ENCODE measurements at places on chromosomes 1 and 21. TPM values are rescaled to one million over a fixed set of nuclear protein-coding genes. Genes with fewer than 3 reads are reported as not detected.

NBPF10 gene
- 2.3 TPM for total RNA-seq

NOTCH2NLA gene
- total RNA-seq: 39.6 TPM

RASSF5 gene
- total RNA-seq: 11.6 TPM

ZFP69 gene
- 1.9 TPM for total RNA-seq

LRRC7 gene
- 0.12 TPM for total RNA-seq

CFAP57 gene
- 0.12 TPM for total RNA-seq

ASPM gene
- 0.25 TPM for total RNA-seq

CYP4Z1 gene
- 2.5 TPM for total RNA-seq

SLAMF1 gene
- 1.5 TPM for total RNA-seq

TNFRSF4 gene
- total RNA-seq: 9.0 TPM

RBBP4 gene
- total RNA-seq: 85.4 TPM

AMY2B gene
- total RNA-seq: 26.3 TPM

OR2T33 gene
- total RNA-seq: not detected

LCE1A gene
- total RNA-seq: not detected

SPATA1 gene
- 0.31 TPM for total RNA-seq

TMEM240 gene
- total RNA-seq: 2.6 TPM

ERG gene
- 10.7 TPM for total RNA-seq

DNA sequence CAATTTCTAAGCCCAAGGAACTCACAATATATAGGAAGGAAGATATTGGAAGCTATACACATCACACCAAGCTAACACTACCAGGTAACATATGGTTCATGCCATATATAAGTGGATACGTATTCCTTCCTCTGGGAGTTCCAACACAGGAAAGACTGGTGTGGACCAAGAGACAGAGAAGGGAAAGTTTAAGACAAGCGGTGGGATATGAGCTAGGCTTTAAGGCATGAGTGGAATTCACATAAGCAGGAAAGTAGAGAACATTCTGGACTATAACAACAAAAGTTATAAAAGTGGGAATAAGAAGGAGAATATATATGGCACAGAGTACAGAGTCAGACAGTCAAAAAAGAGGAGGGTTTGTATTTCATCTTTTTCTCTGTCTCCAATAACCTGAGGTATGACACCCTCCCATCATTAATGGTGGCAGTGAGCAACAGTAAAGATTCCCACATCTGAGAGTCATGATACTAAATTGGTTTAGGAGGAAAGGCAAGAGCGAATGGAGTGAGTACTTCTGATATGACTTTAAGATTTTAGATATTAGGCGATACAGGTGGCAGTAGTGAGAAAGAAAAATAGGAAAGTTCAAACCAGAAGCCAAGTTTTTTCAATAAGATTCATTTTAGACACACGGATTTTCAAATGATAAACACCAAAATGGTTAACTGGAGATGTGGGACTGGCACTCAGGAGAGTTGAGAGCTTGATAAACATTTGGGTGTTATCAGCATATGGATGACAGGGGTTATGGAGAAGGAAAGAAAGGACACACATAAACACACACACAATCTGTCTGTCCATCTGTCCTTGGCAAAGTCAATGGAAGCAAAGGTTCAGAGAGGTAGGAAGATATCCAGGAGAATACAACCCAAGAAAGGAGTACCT lies 87.4 kb upstream of the TTC39A start:
- no peak for DNase-seq

GRCh38 chr21:41663805-41664788 lies 102.8 kb downstream of the RIPK4 start:
- DNase-seq: no peak

- no peak for DNase-seq
Measured at GRCh38 chr1:180539136-180539535, 19.6 kb upstream of the OVAAL start.

DNA sequence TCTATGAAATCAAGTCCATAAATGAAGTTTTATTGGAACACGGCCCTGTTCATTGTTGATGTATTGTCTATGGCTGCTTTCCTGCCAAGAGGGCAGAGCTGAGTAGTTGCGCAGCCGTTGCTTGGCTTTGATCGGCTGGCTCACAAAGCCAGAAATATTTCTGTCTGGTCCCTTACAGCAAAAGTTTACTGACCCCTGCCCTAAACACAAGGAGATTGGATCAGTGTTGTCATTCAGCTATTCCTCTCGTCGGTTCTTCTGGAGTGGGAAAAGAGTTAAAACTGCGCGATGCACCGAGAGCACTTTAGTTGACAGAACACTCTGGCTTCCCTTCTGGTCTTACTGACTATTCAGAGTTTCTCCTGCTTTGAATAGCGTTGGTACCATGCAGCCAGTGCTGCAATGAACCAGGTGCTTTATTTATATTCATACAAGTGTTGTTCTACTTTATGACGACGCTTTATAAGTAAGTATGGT lies 868 bp downstream of the ZBTB40 start:
- DNase-seq: no peak

GRCh38 chr1:247401310-247402119 lies 14.5 kb upstream of the NLRP3 start:
- DNase-seq: no peak

DNA sequence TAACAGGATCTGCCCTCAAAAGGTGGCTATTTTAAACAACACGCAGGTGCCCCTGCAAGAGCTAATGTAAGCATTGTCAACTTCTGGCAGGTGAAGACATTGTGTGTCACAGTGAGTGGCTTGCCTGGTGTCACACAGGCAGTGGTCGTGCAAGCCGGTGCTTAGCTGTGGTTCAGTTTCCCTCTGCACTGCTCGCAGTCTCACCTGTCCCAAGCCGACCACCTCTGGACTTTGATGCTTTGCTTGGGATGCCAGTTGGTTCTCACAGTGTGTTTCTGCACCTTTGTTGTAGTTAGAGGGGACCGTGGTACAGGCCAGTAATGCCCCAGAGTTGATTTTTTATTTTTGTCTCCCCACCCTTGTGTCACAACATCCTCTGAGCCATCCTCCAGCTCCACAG lies 85.2 kb downstream of the UCK2 start:
- no peak for DNase-seq

DNA sequence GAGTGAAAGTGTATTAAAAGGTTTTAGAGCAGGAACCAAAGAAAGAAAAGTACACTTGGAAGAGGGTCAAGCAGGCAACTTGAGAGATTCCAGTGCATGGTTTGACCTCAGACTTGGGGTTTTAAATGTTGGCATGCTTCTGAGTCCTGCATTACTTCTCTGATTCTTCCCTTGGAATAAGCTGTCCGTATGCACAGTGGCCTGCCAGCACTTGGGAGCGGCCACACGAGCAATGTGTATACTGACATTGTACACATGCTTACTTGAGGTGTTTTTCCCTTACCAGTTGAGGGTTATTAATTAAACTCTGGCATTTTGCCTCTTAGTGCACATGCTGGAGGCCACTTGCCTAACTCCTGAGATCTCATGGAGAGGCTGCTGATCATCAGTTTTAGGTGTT lies 786.6 kb upstream of the RGS18 start:
- no peak for DNase-seq

- DNase-seq: no peak
Measured at GRCh38 chr1:48966583-48966982, 189.9 kb upstream of the BEND5 start.

- no peak for DNase-seq
Measured at GRCh38 chr1:203456577-203456976, 19.0 kb upstream of the PRELP start.

DNA sequence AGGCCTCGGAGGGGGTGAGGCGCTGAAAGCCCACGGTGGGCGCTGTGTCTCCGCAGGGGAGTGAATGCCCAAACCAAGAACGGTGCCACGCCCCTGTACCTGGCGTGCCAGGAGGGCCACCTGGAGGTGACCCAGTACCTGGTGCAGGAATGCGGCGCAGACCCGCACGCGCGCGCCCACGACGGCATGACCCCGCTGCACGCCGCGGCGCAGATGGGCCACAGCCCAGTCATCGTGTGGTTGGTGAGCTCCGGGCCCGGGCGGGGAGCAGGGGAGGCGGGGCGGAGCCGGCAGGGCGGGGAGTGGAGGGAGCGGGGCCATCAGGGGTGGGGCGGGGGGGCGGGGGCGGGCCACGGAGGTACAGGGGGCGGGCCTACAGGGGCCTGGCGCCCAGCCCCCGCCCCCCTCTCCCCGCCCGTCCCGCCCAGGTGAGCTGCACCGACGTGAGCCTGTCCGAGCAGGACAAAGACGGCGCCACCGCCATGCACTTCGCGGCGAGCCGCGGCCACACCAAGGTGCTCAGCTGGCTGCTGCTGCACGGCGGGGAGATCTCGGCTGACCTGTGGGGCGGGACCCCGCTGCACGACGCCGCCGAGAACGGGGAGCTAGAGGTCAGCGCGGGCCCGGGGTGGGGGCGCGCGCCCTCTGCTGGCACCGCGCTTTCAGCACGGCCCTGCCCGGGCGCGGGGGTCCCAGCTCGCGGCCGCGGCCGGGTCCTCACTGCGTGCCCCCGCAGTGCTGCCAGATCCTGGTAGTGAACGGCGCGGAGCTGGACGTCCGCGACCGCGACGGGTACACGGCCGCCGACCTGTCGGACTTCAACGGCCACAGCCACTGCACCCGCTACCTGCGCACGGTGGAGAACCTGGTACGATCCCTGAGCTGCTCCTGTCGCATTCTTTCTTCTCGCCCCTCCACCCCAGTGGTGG lies 15.9 kb downstream of the ESPN start:
- DNase-seq: no peak

GRCh38 chr21:22120616-22121266 lies 1122.5 kb downstream of the NCAM2 start:
- no peak for DNase-seq

GRCh38 chr1:180617774-180618395 lies 13.9 kb upstream of the XPR1 start:
- no peak for DNase-seq

DNA sequence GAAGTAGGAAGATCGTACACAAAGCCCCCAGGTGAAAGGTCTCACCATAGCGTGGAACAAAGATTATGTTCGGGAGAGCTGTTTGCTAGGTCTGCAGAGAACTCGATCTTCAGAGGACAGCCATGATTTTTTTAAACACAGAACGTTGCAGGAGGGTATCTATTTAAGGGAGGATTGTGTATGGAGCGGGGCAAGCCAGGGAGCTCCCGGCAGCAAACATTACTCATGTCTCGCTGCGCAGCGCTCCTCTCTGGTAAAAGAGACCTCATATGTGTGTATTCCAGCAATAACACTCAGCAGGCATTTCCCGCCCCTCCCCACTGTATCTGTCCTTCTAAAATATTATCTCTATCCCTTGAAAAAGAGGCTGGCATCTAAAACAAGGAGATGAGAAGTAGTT lies 2.7 kb downstream of the GLIS1 start:
- DNase-seq: no peak

DNA sequence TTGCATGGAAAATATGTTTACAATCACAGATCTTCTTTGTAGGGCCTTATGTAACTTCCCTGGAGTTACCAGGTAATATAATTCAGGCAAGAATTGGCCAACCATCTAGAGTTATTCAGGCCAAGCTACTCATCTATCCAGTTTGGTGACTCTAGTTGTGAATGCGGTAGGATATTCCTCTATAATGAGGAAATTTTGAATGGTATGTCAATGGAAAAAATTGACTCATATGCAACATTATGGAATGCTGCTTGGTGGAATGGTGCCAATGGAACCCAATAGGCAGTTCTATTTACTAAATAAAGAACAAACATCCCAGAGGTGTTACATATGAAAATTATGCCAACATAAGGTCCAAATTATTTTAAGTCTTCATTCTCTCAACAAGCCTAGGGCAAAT lies 5.6 kb upstream of the TNFSF18 start:
- no peak for DNase-seq

DNA sequence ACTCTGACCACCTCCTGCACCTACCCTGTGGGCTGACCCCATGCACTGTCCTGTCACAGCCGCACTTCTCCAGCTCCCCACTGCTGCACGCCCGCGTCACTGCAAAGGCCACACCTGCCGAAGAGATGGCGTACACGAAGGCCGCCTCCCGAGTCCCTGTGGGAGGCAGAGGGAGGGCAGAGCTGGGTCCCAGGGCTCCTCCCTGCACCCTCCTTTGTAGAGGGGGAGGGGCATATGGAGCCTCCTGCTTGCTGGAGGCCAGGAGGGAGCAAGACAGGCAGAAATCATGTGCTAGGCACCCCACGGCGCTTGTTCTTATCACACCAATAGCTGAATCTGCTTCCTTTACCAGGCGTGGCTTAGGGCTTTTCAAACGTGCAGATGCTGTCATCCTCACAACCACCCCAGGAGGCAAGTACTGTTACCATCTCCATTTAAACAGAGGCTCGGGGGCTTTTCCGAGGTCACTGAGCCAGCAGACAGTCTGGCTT lies 21.4 kb downstream of the WNT4 start:
- DNase-seq: no peak

DNA sequence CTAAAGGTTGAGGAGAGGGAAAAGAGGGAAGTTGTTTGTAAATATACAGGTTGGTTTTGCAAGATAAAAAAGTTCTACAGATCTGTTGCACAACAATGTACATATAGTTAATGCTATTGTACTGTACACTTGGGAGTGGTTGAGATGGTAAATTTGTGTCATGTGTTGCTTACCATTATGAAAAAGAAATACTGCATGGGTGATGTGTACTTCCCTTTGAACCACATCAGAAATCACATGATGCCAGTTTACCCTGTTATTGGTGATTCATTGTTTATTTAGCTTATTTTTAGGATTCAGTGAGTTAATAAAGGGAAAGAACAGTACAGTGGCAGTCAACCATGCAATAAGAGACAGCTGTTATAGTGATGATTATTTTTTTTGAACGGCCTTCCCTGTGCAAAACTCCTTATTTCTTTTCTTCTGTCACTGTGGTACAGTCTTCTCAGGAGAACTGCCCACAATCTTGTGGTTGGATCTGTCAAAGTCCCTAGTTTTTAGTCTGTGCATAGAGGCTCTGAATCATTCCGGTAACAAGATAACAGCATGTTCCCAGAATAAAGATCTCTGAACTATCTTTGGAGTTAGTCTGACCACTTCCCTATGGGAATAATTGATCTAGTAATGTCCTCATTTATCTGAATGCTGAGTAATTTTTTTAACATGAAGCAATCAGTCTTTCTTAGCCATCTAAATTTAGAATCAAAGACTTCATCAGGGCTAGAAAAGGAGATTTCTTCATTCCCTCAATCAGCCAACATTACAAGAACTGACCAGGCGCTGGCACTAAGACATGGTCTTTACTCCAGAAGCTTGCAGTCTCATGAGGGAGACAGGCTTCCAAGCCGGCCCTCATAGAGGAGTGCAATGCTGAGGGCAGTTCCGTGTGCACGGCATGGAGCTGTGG lies 84.2 kb downstream of the SH3GLB1 start:
- no peak for DNase-seq

- no peak for DNase-seq
Measured at GRCh38 chr1:206797534-206798383, 25.5 kb upstream of the IL10 start.

GRCh38 chr1:119956306-119956705 lies 60.0 kb upstream of the ADAM30 start:
- no peak for DNase-seq

DNA sequence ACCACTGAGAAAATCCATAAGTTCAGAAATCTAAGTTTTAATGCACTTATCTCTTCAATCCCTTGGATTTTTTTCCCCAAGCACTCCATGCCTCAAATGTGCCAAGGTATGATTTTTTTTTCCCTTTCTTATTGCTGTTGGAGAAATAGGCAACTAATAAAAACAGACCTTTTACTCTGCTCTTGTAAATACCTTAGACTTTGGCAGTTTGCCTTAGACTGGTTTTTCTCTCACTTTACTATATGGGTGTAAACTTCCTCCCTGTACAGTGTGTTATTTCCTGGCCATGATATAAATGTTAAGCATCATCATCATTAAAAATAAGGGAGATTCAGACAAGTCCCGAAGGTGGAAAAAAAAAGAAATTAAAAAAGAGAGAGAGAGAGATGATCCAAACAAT lies 65.7 kb downstream of the LRRC8C start:
- DNase-seq: no peak

GRCh38 chr21:42187976-42188653 lies 30.8 kb upstream of the ABCG1 start:
- DNase-seq: no peak

GRCh38 chr1:203133970-203134725 lies 6.6 kb downstream of the ADORA1 start:
- no peak for DNase-seq

Data from omental fat pad (tissue), 4 donors.